ENCODE measurements at places on chromosomes 16 and 17. TPM values are rescaled to one million over a fixed set of nuclear protein-coding genes. Genes with fewer than 3 reads are reported as not detected.

Gene SALL1
- total RNA-seq: not detected

Gene TLCD3A
- 11.3 TPM for total RNA-seq

Gene ACSM3
- total RNA-seq: not detected

Gene CYB5B
- total RNA-seq: 220 TPM

Gene MVP
- 417 TPM for total RNA-seq

Gene BAIAP3
- 3.6 TPM for total RNA-seq

Gene KRTAP2-3
- not detected for total RNA-seq

Gene PIRT
- not detected for total RNA-seq

Gene ABCC12
- 0.05 TPM for total RNA-seq

Gene IGF2BP1
- 6.7 TPM for total RNA-seq

Measured in myocyte (in vitro differentiated cells).